Femur (tissue), 1 donor: ENCODE measurements at places on chromosomes 2 and 18.

DNA sequence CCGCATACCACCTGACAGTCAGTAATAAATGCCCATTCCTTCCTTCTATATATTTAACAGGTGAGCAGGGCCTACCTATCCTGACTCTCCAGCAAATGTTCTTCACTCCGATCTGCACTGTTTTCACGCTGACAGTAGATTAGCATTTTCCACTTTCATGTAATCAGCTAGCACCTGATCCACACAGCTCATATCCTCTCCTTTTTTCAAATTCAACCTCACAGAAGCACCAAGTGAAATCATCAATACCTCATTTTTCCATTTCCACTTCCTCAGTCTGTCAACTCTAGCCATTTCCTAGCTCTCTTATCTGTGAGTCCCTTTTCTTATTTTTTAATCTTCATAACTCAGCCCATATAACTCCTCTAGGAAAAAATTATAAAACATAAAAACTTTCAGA lies 402.8 kb downstream of the ZEB2 start:
- DNase-seq = no peak

GRCh38 chr2:226971770-226972169 lies 135.9 kb downstream of the RHBDD1 start:
- DNase-seq = no peak

DNA sequence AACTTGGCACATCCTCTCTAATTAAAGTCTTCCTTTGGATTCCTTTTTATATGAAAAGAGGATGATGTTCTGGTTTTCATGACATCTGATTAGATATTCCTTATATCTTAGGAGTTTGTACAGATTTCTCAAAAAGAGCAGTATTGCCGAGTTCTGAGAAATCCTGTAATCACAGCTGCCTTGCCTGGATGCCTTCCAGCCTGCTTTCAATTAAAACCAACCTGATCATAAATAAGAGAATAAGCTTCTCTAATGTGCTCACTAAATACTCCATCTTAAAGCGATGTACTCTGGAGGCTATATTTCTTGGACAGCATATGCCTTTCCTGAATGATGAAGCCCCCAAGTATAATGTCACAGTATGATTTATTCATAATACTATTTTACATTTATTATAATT lies 1203.8 kb upstream of the PIK3C3 start:
- no peak for DNase-seq

GRCh38 chr2:164065038-164065437 lies 329.2 kb upstream of the FIGN start:
- no peak for DNase-seq

- DNase-seq = no peak
Observed at GRCh38 chr18:46632401-46633071, 24.5 kb downstream of the LOXHD1 start.

- no peak for DNase-seq
Observed at GRCh38 chr18:26103579-26103978, 13.2 kb upstream of the SS18 start.

- DNase-seq = no peak
Observed at GRCh38 chr2:240846873-240847595, 21.6 kb upstream of the AGXT start.

DNA sequence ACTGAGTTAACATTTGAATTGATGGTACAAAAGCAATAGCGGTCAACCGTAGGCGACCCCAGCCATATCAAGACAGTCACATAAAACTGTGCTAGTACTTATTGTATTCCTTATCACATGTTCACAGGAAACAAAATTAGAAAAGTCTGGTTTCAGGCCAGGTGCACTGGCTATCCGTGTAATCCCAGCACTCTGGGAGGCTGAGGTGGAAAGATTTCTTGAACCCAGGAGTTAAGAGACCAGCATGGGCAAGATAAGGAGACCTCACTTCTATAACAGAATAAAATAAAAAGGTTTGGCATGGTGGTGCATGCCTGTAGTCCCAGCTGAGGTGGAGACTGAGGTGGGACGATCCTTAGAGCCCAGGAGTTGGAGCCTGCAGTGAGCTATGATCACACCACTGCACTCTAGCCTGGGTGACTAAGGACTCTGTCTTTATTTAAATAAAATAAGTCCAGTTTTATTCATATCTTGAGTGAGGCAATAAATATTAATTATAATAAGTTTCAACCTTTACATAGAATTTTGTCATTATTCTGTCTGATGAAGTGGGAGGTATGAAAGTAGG lies 84.1 kb upstream of the RGPD4 start:
- DNase-seq = no peak

DNA sequence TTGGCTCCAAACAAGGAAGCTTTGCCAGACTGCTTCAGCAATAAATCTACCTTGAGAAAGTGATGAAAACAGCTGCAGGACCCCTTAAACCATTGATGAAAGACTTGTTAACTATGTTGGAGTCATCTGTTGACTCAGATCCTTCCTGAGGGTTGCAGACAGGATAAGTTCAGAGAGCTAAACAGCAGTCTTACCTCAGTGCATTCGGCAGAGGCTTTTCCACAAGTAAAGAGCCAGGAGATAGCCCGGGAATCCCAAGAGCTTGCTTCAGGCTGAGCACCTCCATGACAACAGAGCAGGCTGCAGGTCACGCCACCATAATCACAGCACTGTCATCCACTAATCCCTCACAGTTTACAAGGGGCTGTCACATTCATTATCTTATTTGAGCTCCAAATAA lies 23.7 kb downstream of the KIAA2012 start:
- DNase-seq = no peak

- DNase-seq = peak; percentile 66
Observed at GRCh38 chr2:162221064-162221463, 22.2 kb downstream of the FAP start.

DNA sequence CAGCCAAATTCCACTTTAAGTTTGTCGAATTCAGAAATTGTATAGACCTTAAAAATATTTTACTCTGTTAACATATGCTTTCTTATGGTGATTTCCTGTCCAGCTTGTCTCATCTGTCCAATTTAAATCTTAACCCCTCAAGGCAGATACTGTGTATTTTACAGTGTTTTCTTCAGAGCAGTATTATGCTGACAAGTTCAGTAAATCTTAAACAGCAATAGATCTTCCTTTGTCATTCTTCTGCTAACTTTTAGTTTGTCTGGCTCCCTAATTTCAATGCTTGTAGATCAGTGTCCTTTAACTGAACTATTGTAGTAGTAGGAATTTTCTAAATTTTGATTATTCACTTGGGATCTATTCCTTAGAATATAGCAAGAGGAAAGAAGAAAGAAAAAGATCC lies 52.8 kb upstream of the MEIS1 start:
- no peak for DNase-seq

- no peak for DNase-seq
Observed at GRCh38 chr18:45024357-45025088, 343.8 kb downstream of the SETBP1 start.

GRCh38 chr2:240196716-240197461 lies 56.4 kb upstream of the OTOS start:
- DNase-seq = peak; percentile 53

DNA sequence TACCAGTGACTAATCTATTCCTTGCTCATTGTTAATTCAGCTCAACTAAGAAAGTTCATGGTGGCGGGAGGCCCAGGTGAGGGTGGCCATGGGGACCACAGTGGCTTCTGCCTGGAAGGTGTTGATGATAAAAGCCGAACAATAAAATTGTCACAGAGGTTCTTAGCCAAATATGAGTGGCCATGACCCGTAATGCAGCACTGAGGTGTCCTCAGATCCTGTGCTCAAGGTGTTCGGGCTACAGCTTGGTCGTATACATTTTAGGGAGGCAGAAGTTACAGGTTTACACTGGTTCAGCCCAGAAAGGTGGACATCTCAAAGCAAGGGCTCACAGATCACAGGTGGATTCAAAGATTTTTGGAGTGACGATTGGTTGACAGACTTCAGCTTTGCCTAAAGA lies 98.5 kb upstream of the SNTG2 start:
- DNase-seq = no peak

GRCh38 chr2:141041281-141041680 lies 1089.5 kb downstream of the LRP1B start:
- DNase-seq = no peak

DNA sequence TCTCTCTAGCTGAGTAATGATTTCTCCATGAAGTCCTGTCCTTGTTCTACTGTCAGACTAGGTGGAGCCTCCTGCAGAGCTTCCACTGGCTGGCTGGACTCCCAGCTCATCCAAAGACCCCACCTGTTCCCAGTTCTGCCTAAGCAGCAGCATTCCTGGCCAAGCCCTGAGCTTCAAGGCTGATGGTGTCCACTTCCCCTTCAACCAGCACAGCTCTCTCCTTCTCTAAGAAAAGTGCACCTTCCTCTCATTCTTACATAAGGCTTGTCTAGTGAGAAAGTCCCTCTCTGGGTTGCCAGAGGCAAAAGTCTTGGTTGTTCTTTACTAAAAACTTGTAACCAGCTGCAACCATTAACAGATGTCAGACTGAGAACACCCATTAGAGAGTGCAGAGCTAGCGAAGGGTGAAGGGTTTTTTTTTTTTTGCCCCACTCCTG lies 58.9 kb downstream of the CXCR4 start:
- DNase-seq = no peak

- no peak for DNase-seq
Observed at GRCh38 chr18:57428221-57429150, 6.7 kb upstream of the ONECUT2 start.

DNA sequence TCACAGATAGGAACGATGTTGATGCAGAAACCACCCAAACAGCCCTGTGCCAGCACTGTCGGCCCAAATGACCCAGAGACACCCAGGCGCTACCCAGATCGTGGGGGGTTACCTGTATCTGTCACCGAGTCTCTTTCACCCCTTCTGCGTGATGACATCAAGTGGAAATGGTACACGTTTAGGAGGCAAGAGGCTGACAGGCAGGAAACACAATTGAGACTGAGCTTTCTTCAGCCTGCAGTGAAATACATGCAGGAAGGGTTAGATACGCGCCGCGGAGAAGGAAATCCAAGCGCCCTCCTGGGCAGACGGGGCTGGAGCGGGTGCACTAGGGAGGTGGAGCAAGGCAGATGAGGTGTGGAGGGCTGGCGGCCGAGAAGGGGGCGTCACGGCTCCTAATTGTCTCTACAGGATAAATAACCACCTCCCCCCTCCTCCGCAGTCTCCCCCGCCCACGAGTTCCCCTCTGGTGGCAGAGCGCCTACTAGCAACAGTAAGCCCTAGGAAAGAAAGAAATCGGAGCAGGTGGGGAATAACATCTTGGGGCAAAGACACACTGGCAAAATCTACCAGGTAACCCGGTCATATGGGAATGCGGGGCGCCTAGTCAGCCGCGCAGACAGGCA lies at the start of gene RNF152:
Gene RNF152 (minus strand): TSS at position 325 of the 626 bp plus-strand sequence. CDS start 76,544 bp downstream, outside the sequence.
- DNase-seq = peak; percentile 48

DNA sequence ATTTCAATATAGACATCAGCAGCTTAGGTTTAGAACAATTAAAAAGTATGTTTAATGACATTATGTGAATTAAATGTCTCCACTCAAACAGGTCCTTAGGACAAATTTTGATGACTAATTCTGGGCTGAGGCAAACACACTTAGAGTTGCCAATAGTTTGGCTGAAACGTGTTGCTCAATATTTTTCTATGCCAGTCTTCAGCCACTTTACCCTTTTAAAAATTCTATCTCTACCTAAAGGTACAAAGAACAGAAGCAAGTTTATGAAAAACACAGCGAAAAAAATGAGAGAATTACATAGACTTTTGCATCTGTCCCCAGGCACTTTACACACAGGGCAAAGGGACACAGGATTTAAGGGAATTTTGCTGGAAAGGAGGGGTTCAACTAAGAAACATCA lies 4.5 kb downstream of the IDH1 start:
- no peak for DNase-seq

DNA sequence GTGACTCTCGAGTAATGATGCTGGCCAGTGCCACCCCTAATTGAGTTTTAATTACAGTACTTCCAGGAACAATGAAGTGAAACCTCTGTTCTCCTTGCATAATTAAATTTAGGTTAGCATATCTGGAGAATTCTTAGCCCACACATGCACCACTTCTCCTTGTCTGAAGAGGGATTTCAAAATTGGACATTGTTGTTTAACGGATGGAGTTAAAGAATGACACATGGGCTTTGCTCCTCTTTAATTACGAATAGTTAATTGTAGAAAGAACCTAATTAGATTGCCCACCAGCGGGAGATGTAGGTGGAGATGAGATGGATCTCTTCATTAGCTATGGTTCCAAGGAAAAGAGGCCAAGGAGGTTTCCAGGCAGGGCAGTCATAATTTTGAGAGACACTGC lies 33.1 kb upstream of the EN1 start:
- DNase-seq = no peak
